ENCODE measurements at places on chromosomes 5 and 9. TPM values are rescaled to one million over a fixed set of nuclear protein-coding genes. Genes with fewer than 3 reads are reported as not detected.

- no peak for DNase-seq
Measured at GRCh38 chr5:135348918-135349317, 50.1 kb downstream of the MACROH2A1 start.

- no peak for DNase-seq
Measured at GRCh38 chr5:126963822-126964375, 66.5 kb downstream of the MARCHF3 start.

DNA sequence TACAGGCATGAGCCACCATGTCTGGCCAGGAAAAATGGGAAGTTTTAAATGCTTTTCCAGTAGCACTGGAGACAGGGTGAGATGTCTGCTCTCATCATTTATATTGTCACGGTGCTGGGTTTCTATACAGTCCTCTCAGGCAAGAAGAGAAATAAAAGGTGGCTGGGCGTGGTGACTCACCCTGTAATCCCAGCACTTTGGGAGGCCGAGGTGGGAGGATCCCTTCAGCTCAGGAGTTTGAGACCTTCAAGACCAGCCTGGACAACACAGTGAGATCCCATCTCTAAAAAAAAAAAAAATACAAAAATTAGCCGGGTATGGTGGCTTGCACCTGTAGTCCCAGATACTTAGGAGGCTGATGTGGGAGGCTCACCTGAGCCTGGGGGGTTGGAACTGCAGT lies 4.8 kb upstream of the GRIN1 start:
- DNase-seq = no peak

DNA sequence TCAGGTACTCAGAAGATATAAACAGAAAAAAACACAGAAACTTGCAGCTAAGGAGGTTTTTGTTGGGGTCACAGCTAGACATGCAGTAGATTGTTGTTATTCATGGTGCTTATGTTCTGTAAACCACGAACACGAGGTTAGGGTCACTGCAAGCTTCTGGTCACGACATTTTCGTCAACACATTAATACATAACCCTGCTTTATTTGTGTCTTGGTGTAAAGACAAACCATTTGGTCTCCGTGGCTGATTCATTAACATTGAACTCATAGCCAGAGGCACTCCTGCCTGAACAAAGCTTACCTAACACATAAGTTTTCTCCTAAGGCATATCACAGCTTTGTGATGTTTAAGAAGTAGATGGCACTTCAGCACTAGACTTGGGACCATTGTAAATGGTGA lies 16.9 kb downstream of the TEK start:
- no peak for DNase-seq

The C6 gene
- polyA plus RNA-seq = 3.6 TPM

All from left kidney (tissue), 8 donors.